Muscle of arm (tissue), 14 donors: ENCODE measurements at places on chromosomes 13 and 19.

- DNase-seq: no peak
These were observed 8.1 kb upstream of the C5AR2 start for GRCh38 chr19:47323872-47324271.

- DNase-seq: no peak
These were observed 46.6 kb upstream of the TSC22D1 start for GRCh38 chr13:44622708-44623107.

DNA sequence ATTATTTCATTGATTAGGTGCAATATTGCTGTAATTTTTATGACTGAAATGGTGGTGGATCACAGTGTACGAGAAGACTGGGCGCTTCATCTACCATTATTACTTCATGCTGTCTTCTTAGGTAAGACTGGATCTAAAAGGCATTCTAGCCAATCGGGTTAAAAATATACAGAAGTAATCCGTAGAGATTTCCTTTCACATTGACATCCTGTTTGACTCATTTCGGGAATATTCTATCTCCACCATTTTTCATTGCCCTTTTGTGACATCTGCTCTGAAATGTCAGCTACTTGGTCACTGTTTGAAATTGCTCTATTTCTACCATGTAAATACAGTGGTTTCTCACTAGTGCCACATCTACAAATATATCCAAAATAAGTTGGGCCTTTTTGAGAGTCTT is 90.2 kb downstream of the ZAR1L start:
- DNase-seq: no peak

DNA sequence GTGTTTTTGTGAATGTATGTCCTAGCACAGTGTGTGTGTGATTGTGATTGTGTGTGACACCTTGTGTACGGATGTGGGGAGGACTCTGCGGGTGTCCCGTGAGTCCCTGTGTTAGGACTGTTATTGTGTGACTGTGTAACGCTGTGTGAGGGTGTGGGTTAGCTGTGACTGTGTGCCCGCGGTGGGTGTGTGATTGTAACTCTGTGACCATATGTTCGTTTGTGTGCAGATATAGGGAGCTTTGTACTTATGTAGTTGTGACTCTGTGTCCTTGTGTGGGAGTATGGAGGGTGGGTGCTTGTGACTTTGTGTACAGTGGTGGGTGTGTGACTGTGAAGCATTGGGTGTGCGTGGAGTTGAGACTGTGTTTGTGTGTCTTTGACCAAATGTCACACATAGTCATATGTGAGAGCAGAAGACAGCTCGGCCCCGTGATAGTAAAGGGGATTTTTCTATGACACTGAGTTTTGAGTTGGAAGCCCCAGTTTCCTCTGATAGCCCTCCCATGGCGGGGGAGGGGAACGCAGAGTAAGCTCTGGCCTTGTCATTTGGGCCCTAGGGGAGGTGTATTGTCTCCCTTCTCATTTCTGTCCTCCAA is 949 bp upstream of the ZNF260 start:
- no peak for DNase-seq

- no peak for DNase-seq
These were observed 1519.2 kb downstream of the EFNB2 start for GRCh38 chr13:105016266-105016665.

DNA sequence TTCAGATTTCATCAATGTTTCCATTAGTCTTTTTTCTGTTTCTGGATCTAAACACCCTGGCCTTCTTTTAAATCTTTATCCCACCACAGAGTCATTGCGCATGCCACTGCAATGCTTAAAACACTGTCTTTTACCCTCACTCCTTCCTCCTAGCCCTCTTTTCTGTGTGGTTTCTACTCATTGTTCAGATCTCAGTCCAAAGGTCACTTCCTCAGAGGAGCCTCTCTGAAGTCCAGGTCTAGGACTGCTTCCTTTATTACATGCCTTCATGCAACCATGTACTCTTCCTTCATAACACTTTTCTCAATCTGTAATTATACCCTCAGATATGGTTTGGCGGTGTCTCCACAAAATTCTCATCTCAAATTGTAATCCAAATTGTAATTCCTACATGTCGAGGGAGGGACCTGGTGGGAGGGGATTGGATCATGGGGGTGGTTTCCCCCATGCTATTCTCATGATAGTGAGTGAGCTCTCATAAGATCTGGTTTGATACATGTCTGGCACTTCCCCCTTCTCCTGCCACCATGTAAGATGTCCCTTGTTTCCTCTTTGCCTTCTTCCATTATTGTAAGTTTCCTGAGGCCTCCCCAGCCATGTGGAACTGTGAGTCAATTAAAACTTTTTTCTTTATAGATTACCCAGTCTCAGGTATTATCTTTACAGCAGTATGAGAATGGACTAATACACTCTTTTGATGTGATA is 808.9 kb downstream of the DIAPH3 start:
- DNase-seq: no peak

DNA sequence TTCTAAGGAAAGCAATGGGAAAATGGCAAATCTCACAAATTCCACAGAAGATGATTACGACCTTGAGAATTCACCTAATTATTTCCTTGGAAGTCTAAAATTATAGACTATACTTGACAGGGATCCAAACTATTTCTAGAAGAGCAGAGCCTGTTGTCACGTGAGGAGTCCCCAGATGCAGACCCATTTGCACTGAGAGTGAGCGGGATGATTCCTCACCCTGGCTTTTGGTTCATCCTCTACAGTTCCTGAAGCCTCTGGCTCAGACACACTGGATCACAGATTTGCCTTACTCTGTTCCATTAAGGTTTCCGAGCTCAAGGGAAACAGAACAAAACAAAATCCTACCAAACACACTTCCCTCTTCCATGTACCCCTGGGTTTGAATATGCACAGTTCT is 23.0 kb upstream of the CYSLTR2 start:
- peak; percentile 35 for DNase-seq

DNA sequence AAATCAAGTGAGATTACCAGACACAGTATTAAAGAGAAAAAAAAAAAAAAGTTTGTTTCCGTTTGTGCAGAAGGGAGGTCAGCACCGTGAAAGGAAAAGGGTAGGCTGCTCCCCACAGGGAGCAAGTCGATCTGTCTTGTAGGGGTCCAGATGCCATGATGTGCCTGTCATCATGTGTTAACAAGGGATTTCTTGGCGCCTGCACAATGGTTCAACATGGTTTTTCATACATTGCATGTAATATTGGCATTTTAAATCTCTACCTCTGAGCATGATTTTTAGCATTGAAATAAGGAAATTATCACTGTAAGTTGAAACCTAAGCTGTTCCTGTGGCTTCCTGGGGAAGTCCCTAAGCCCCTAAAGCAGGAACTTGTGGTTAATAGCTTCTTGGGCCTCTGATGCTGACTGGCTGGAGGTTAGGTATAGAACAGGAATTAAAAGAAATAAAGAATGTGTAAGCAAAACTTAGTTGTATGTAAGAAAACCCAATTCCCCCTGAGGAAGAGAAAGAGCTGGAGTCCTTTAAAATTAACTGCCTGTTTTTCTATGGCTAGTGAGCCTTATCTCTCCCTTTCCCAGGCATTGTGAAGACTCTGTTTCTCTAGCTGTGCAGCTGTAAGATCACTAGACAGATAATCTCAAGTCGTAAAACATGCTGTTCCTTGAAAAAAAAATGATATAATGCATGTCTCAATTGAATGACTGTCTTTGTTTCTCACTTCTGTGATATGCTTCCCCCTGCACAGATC is 7.4 kb upstream of the FCGBP start:
- peak; percentile 24 for DNase-seq

DNA sequence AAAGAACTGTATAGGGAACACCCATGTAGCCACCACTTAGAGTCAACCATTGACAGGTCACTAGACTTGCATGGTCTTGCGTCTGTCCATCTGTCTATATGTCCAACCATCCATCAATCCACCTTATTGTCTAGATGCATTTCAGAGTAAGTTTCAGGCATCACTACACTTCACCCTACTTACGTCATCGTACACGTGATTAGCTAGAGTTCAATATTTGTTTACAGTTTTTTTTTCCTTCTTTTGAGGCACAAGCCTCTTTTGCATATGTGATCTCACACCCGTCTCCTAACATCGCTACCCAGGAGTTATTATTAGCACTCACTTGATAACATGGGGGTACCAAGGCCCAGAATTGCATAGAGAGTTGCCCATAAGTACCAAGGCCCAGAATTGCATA is 6.9 kb downstream of the CACNG7 start:
- DNase-seq: no peak

GRCh38 chr19:56097306-56097705 is 23.8 kb downstream of the ZNF787 start:
- DNase-seq: no peak

- no peak for DNase-seq
These were observed 79.5 kb downstream of the MYO16 start for GRCh38 chr13:108708921-108709320.

- no peak for DNase-seq
These were observed 1.7 kb upstream of the PDE4A start for GRCh38 chr19:10418485-10419199.

DNA sequence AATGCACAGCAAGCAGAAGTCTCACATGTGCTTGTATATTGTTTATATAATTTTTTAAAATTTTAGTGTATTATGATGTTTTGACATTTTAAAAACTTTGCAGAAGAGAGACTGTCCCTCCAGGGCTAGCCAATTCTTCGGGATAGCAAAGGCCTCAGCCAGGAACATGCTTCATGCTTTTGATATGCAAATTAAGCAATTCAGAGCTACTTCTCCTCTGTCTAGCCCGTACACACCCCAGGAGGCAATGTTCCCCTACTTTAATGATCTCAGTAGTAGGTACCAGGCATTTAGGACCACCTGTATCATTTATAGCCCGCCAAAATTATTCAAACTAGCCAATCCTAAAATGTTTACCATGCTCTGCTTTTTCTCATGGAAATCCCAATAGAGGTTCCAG is 1116.2 kb downstream of the OLFM4 start:
- no peak for DNase-seq

- no peak for DNase-seq
These were observed 2.7 kb downstream of the NAA16 start for GRCh38 chr13:41313659-41314197.

GRCh38 chr19:4937060-4937459 is 27.8 kb downstream of the UHRF1 start:
- no peak for DNase-seq

DNA sequence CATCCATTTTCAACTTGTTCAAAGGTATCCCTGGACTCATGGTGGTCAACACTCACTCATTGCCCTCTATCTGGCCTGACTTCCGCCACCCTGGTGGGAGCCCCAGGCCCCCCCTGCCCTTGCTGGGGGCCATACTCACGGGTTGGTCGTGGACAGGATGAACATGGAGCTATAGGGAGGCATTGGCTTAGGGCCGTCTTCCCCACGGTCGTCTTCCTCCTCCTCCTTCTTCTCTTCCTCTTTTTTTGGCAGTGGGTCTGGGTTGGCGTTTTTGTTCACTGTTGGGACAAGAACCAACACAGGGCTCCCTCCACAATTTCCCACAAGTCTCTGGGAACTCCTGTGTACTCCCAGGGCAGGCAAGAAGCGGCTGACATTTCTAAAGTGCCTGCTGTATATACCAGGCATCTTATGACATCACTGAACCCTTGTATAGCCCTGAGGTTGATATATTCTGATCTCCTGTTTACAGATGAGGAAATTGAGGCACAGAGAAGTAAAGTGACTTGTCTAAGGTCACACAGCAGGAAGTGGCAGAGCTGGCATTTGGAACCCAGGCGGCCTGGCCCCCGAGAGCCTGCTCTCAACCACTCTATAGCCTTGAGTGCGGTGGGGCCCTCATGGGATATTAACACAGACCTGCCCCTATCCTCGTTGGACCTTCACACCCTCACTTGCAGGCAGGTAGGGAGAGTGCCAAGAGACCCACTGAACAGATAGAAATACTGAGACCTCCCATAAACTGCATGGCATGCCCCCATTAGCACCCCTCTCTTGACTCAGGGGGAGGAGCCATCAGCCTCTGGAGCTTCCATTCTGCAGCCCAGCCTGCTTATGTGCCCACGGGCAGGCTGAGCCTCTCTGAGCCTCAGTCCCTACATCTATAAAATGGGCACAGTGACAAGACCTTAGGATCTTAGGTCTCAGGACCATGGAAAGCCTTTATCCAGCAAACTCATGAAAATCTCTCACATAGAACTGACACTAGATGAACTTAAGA is 135.0 kb downstream of the IER2 start:
- DNase-seq: no peak

GRCh38 chr19:30064348-30064699 is 122.3 kb downstream of the URI1 start:
- no peak for DNase-seq

DNA sequence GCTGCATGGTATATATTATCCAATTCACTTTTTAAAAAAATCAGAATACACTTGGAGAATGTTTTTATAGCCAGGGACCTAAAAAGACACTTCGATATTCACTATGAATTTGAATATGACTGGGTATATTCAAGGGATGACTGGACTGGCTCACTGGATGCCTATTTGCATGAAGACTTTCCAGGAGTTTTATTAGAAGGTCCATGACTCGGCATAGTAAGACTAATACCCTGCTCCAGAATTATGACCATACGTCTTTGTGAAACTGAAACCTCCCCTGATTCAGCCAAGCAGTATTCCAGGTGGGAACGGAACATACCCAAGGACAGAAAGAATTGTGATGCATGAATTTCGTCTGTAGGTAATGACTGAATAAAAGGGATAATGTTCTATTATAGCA is 3.9 kb upstream of the FAM216B start:
- no peak for DNase-seq

- no peak for DNase-seq
These were observed 1.7 kb downstream of the PDE4A start for GRCh38 chr19:10422046-10422461.

DNA sequence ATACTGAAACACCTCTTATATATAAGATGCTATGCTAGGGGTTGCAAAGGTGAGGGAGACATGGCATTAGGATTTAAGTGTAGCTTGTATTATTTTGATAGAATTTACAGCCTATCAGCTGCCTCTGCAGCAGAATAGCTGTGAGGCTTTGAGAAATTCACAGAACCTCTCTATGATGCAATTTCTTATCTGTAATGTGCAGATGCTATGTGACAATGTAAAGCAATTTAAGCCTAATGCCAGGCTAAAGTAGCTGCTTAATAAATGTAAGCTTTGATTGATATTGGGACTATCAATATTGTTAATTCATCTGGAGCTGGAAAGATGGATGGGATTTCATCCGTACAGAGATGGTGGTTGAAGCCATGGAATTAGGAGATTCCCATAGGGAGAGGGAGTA is 1.6 kb downstream of the ADGRE3 start:
- DNase-seq: no peak

DNA sequence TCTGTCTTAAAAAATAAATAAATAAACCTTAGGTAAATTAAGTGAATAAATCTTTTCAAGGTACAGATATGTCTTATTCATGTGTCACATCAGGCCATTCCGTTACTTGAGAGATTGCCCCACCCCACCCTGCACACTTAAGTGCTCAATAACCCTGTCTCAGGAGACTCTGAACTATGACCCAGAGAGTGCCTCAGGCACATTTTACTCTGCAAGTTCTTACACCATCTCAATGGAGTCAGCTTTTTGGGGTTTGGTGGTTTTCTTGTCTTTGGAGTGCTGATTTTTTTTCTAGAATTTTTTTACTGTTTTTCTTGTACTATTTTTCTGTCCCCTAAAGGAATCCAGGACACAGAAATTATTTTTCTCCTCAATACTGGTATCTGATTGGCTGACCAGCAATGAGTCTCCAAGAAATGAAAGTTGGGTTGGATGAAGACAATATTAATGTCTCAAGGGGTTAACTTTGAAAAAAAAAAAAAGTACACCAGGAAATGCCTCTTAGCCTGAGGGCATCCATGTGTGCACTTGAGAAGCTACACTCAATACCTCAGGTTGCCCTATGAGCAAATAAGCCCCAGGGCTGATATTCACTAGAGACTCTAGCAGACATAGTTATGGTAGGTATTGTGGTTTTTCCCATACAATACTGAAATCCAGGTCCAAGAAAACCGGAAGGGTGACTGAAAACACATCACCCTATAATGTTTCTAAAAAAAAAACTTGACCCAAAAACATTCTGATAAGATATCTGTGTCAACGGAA is 114.6 kb upstream of the ZNF91 start:
- no peak for DNase-seq
